Activated CD4-positive, alpha-beta memory T cell treated with anti-CD3 and anti-CD28 coated beads, Interleukin-2, amount 10 ng/mL, durations not matched to agents 7 days and 5 days (primary cell): ENCODE measurements at places on chromosomes 7 and 10.

- H3K36me3 ChIP-seq = no peaks in the 10 kb centered on the region
- H3K4me3 ChIP-seq = no peak overlapping the region
- no peak overlapping the region for H3K27ac ChIP-seq
These were observed 9.6 kb upstream of the VWC2 start for GRCh38 chr7:49763791-49764190.

GRCh38 chr7:152894295-152895170 lies 135.0 kb downstream of the ACTR3B start:
- no peaks in the 10 kb centered on the region for H3K27me3 ChIP-seq
- no peak overlapping the region for H3K27ac ChIP-seq
- no peaks in the 10 kb centered on the region for H3K36me3 ChIP-seq

GRCh38 chr10:93342366-93342765 lies 139.8 kb downstream of the MYOF start:
- no peaks in the 10 kb centered on the region for H3K27me3 ChIP-seq
- H3K4me1 ChIP-seq = peaks cover 4% of the 10 kb centered on the region
- H3K36me3 ChIP-seq = peaks cover 10% of the 10 kb centered on the region
- no peak overlapping the region for H3K27ac ChIP-seq
- DNase-seq = no peak

DNA sequence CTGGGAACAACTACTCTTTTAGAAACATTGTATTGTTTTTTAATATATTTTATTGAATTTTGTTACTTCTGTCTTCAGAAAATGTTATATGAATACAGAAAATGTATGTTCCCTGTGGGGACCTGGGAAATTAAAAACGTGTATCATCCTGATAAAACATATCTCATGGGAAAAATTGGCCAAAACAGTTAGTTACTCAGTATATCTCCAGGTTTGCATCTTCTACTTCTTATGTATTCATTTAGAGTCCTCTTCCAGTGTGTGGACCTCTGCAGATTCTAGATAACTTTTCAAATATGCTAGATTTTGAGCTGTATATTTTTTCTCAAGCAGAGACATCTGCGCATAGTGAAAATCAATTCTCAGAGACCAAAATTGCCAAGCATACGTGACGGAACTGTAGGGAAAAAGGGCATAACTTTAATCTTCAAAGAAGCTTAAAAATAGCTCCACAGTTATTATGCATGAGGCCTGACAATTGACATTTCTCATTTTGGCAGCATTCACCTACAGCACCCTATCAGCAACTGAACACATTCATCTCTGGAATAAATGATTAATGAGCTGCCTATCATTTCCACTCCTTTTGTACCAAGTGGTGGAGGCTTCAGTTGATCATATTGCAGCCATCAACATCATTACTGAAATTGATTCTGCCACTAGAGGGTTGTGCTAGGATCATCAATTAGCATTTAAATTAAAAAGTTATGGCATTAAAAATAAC lies 26.4 kb upstream of the UMAD1 start:
- no peak for DNase-seq
- no peaks in the 10 kb centered on the region for H3K27me3 ChIP-seq
- peaks cover 2% of the 10 kb centered on the region for H3K4me1 ChIP-seq
- no peaks in the 10 kb centered on the region for H3K36me3 ChIP-seq
- no peak overlapping the region for H3K27ac ChIP-seq
- H3K4me3 ChIP-seq = no peak overlapping the region

DNA sequence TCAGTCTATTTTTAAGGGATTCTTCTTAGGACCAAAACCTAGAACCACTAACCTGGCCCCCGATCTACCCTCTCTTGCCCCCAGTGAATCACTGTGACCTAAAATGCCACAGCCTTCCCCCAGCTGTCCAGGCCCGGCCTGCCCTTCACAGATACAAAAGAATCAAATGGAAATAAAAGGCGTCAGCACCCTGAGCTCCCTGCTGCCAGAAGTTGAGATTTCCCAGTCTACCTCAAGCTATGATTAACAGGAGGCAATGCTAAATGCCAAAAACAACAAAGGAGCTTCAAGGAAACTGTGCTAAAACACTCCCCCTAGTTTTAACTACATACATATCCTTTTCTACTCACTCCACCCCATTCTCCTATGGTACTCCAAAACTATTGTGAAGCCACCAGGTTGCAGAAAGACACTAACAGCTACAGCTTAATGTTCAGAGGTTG lies 67.8 kb downstream of the GSAP start:
- H3K27ac ChIP-seq = no peak overlapping the region
- DNase-seq = no peak
- H3K27me3 ChIP-seq = no peaks in the 10 kb centered on the region
- peaks cover 44% of the 10 kb centered on the region for H3K4me1 ChIP-seq
- no peak overlapping the region for H3K4me3 ChIP-seq

GRCh38 chr10:114398587-114399331 lies 5.5 kb downstream of the AFAP1L2 start:
- H3K4me3 ChIP-seq = no peak overlapping the region
- no peaks in the 10 kb centered on the region for H3K36me3 ChIP-seq
- no peak overlapping the region for H3K27ac ChIP-seq
- H3K27me3 ChIP-seq = peaks cover 82% of the 10 kb centered on the region
- H3K4me1 ChIP-seq = peaks cover 9% of the 10 kb centered on the region

DNA sequence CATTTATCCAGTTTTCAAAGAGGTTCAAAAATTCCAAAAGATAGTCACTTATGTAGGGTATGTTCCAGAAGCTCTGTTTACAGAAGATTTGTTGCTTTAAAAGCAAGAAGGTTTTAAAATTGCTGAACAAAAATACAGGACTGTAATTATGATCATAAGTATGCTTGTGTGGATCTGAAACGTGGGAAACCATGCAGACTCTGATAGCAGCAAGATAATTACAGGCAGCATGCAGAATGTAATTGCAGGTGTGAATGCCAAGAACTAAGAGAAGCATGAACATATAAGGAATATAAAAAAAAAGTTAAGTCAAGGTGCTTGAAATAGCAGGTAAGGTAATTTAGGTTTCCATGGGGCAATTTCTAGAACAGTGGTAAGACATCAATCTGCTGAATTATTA lies 405.7 kb downstream of the ARL4A start:
- H3K36me3 ChIP-seq = no peaks in the 10 kb centered on the region
- H3K4me3 ChIP-seq = no peak overlapping the region
- H3K27me3 ChIP-seq = peaks cover 10% of the 10 kb centered on the region
- H3K27ac ChIP-seq = no peak overlapping the region
- DNase-seq = no peak

DNA sequence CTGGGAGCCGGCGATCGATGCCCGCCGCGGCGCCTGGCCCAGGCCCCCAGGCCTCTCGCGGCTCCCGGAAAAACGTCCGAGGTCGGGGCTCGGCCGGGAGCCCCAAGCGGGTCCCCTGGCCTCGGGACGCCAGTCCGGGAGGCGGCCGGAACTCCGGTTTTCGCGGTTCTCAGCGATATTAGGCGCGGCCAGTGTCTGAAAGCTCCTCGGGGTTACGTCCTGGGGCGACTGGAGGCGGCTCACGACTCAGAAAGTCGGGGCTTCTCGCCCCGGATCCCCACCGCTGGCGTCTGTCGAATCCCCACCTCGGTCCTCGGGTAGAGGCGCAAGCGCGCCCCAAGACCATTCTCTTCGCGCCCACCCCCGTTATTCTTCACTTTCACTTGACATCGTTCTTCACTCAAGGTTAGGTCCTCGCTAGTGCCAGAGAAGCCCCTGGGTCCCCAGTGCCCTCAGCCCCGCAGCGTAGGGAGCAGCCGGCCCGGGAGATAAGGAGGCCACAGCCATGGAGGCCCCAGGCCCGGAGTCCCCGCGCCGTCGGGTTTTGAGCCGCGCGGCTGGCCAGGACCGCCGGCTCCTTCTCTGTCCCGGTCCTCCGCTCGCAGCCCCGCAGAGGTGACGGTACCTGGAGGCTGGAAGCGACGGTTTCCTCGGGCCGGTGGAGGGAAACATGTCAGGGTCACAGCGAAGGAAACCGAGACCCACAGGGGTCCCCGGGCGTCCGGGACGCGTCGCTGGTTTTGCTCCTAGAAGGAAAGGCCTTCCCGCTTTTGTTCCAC lies 35.2 kb upstream of the EBLN1 start:
- H3K4me3 ChIP-seq = peak overlapping the region; percentile 83
- H3K27ac ChIP-seq = peak overlapping the region; percentile 96
- peaks cover 32% of the 10 kb centered on the region for H3K4me1 ChIP-seq

- no peak overlapping the region for H3K27ac ChIP-seq
- H3K4me3 ChIP-seq = no peak overlapping the region
- H3K4me1 ChIP-seq = peaks cover 16% of the 10 kb centered on the region
- H3K36me3 ChIP-seq = no peaks in the 10 kb centered on the region
These were observed 160.9 kb downstream of the REEP3 start for GRCh38 chr10:63681993-63682697.

GRCh38 chr10:89771684-89772083 lies 70.3 kb downstream of the KIF20B start:
- no peak overlapping the region for H3K4me3 ChIP-seq
- no peak for DNase-seq
- no peak overlapping the region for H3K27ac ChIP-seq
- no peaks in the 10 kb centered on the region for H3K27me3 ChIP-seq
- peaks cover 74% of the 10 kb centered on the region for H3K36me3 ChIP-seq

DNA sequence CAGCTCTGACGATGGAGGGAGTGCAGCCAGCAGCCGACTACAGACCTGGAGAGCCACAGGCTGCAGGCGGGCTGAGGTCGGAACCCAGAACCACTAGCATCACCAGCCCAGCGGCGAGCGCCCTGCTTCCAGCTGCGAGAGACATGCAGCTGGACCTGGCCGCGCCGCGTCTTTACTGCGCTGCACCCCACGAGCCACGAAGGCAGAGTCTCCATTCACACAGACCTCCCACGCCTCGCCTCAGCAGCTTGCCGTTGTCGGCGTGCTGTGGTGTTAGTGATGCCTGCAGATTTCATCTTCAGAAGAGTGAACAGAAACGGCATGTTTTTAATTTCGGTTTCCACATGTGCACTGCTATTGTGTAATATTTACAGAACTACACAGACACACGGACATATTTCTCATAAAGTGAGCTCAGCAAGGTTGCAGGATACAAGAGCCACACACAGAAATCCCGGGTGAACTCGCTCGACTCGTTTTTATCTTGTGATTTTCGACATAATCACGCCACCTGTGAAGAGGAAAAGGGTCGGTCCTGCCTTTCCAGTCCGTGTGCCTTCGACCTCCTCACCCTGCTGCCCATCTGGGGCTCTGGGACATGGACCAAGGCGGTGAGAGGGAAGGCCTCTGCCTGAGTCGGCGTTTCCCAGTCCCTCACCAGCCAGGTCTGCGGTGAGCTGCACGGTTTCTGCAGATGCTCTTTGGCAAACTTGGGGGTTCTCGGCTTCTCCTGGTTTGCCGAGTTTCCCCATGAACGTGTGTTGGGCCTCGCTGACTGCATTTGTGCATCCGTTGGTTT lies 252.2 kb downstream of the ELFN1 start:
- peaks cover 13% of the 10 kb centered on the region for H3K27me3 ChIP-seq
- peak overlapping the region; percentile 40 for H3K4me3 ChIP-seq
- H3K36me3 ChIP-seq = peaks cover 42% of the 10 kb centered on the region
- peak; percentile 38 for DNase-seq
- H3K27ac ChIP-seq = no peak overlapping the region

GRCh38 chr10:108180878-108181277 lies 1016.4 kb upstream of the SORCS1 start:
- H3K36me3 ChIP-seq = no peaks in the 10 kb centered on the region
- H3K4me1 ChIP-seq = no peaks in the 10 kb centered on the region
- H3K27ac ChIP-seq = no peak overlapping the region
- DNase-seq = no peak
